Cardiac septum (tissue), 1 donor: ENCODE measurements at places on chromosomes 2 and 18. TPM values are rescaled to one million over a fixed set of nuclear protein-coding genes. Genes with fewer than 3 reads are reported as not detected.
A peak's percentile ranks its signal among the peaks of the same experiment; 100 is the strongest.

- no peak for DNase-seq
Observed at GRCh38 chr2:126653761-126654160, 2.2 kb upstream of the GYPC start.

- DNase-seq = no peak
Observed at GRCh38 chr18:59057969-59058368, 81.7 kb upstream of the SEC11C start.

The LRP1B gene
- total RNA-seq = 0.27 TPM

DNA sequence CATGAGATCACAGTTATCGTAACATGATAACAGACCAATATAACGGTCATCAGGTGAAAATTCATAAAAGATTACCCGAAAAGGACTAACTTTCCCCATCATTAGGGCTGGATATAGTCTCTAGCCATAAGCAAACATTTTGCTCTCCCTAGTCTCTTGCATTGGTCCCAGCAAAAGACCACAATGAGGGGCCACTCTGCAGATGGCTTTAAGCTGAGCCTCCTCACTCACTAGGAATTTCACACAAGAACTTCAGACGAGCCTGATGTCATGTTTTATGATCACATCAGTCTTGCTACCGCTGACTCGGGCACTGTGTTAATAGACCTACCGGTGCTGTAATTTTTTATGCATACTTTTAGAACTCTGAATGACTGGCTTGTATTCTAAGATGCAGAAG lies 35.2 kb downstream of the STK17B start:
- no peak for DNase-seq

DNA sequence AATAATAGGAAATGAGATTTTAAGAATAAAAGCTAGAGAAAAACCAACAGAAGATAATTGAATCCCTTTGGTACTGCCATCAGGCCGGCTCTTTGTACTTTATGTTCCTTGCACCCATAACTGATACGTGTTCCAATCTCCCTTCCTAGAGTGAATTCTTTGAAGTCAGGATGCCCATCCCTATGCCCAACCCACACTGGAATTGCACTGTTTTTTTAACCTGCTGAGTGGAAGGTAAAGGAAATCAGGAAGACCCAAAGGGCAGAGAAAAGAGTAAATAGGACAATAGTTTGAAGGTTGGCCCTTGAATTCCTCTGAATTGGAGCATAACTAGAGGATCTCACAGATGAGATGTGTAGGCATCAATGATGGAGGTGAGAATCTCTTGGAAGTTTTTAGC lies 4.4 kb upstream of the ATG16L1 start:
- DNase-seq = no peak

DNA sequence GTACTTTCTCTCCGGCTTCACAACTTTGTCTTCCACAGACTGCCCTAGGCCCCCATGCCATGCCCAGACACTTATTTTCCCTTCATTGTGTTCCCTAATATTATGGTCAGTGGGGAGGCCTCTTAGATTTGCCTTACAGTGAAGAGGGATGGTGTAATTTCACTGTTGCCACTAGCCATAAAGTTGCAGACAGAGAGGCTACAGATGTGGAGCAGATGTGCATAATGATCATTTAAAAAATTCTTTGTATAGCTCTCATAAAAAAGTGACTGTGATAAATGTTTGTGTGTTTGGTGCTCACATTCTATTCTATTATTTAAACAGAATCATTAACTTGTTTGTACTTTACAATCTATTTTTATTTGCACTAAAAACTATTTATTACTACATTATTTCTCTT lies 67.5 kb upstream of the FN1 start:
- no peak for DNase-seq

DNA sequence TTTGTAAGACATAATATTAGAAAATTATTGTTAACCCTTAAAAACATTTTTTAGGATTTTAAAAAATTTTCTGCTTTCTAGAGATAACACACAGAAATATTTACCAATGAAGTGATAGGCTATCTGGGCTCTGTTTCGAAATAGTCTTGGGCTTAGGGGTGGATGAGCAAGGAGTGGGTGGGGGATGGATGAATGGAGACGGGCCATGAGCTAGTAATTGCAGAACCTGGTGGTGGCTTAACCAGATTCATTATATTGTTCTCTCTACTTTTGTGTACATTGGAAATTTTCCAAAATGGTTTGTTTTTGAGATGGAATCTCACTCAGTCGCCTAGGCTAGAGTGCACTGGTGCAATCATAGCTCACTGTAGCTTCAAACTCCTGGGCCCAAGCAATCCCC lies 89.6 kb downstream of the TCF7L1 start:
- DNase-seq = peak; percentile 24

The NEUROD1 gene
- total RNA-seq = not detected

DNA sequence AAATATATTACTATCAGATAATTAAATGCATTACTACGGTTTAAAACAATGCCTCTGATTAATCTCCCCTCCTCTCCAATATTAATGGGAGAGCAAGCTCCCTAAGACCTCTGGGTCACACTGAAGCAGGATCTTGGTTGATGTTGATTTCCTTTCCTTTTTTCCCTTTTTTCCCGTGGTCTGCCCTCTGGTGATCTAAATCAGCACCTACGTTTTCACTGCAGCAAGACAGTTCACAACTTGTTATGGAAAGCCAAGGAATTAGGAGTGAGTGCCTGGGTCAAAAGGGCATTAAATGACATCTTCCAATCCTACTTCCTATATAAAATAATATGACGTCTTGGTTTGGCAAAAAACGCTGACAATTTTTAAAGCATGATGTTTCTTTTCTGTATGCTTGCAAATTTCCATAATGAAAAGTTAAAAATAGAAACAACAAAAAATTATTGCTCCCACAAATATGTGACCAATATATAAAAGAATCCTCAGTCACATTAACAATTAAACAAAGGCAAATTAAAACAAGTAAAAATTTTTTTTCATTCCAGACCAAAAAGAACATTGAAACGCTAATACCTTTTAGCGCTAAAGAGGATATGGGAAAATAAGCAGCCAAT lies 7.9 kb upstream of the CFAP36 start:
- DNase-seq = no peak

The SFTPB gene
- not detected for total RNA-seq

GRCh38 chr2:197307933-197308521 lies 2.6 kb downstream of the ANKRD44 start:
- DNase-seq = no peak

DNA sequence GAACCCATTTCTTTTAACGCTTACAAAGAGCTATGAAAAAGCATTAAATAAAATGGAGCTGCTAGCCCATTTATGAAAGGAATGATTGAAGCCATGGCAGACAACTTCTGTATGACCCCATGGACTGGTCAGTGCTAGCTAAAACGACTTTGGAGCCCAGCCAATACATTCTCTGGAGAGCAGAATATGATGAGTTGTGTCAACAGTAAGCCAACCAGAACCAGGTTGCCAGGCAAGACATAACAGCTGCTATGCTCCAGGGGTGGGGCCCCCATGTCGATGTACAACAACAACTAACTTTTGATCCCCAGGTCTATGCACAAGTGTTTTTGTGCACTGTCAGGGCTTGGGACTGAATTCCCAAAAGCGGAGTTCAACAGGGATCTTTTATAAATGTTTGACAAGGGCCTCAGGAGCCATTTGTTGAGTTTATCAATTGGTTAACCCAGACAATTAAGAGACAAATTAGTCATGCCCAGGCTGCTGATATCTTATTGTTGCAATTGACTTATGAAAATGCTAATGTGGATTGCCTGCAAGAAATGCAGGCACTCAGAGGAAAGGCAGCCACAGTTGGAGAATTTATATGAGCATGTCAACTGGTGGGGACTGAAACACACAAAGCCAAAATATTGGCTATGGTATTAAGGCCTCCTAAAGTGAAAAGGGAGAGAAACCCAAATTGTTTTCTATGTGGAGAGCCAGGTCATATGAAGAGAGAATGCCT lies 64.6 kb upstream of the MYO3B start:
- DNase-seq = no peak

The NYAP2 gene
- 0.05 TPM for total RNA-seq

- no peak for DNase-seq
Observed at GRCh38 chr18:77754475-77755044, 504.9 kb downstream of the GALR1 start.

DNA sequence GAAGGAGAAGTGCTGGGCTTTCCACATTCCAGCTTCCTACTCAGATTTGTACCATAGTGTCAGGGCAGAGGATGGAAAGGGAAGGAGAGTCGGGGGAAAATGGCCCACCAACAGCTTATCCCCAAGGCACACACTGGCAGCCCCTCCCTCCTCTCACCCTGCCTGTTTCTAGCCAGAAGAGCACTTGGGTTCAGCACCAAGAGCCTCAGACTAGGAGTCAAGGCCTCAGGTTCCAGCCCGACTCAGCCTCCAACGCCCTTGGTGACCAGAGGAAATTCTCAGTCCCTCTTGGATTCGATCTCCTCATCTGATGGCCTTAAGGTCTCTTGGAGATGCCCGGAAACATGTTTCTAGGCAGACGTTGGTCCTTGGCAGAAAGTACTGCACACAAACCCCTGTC lies 53.9 kb downstream of the TNS1 start:
- peak; percentile 43 for DNase-seq

The CDH2 gene
- total RNA-seq = 367 TPM

GRCh38 chr18:8777846-8778245 lies 72.5 kb downstream of the MTCL1 start:
- DNase-seq = no peak

DNA sequence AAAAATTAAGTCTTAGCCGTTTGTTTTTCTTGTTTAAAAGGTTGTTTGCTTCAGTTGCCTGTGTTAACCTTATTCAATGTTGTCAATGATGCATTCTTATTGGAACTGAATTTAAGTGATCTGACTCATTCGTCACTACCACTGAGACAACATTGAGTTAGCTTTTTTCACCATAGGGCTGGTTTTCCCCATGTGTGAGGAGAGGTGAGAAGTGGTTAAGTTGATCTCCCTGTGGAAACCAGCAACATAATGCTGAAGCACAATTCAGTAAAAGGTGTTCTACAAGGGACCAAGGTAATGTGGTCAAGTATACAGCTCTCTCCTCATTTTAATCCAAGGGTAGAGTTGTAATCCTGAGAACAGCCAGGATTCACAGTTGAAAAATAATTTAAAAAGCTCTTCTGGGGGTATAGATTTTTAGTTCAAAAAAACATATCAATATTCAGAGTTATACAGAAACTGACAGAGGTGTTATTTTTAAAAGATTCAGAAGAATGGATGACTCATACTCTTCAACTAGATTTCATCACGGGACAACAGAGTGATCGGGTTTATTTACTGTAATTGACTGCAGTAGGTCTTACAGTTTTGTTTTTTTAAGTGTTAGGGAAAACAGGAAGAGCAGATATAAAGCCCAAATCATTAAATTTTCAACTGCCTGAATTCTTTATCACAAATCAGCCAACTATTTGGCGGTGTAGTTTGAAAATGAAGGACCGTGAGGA lies 12.6 kb downstream of the NOP58 start:
- no peak for DNase-seq

The GKN1 gene
- not detected for total RNA-seq

The DSC2 gene
- 26.7 TPM for total RNA-seq

DNA sequence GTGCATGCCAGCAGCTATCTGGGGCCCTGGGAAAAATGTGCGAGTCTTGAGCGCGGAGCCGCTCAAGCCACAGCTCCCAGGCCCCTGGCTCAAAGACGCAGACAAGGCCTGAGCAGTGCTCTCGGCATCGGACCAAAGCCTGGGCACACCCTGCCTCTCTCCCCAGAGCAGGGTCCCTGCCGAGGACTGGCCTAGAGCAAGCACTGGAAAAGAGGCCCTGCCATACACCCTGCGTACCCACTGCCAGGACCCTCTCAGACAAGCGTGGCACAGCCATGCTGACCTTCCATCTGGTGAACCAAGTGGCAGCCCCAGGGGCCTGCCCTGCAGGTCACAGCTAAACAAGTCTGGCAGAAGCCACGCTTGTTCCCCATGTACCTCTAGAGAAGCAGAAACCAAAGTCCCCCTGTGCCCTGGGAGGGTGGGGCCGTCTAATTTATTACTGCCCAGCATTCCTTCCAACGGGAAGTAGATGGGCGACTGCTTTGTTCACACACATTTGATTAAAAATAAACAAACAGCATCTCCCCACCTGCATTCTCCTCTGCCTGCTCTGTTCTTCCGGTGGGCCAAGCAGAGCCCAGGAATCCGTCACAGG lies 14.0 kb downstream of the STK25 start:
- DNase-seq = no peak

DNA sequence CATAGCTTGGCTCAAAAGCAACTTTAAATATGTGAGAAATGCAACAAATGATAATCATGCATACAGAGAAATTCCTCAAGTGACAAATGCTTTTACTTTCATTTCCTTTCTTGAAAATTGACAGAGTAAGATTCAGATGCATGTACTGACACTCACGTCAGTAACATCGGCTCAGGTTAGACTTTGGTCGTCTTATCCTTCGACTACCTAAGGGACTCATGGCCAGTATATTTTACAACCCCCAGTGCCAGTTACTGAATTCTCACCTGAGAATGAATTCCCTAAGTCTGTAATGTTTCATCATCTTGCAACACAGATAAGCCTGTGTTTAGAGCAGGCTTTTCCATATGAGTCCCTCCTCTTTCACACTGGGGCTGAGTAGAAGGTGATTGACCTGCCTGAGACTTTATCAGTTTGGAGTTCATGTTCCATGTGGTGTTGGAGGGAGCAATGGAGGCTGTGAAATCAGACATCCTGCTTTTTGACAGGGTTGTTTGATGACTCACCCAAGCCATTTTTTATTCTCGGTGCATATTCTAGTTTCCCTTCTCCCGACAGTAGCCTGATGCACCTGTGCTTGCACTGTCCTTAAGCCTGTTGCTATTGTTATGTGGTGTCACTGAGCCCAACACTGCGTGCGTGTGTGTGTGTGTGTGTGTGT lies 30.5 kb upstream of the ATP8B1 start:
- no peak for DNase-seq

DNA sequence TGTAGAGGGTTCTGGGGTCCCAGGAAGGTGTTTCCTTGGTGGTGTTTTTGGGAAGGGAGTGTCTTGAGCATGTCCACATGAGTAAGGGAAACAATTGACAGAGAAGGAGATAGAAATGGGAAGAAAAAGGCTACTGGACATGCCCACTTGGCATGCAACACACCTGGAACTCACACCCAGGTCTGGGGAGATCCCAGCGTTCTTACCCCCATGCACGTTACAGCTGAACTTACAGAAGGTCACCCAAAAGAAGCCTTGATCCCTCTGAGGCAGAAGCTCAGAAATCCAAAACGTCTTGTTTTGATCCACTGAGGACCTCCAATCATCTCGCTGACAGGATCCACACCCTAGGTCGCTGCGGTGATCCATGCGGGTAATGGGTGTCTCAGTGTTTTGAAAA lies 142.0 kb downstream of the ZNF516 start:
- peak; percentile 68 for DNase-seq

- no peak for DNase-seq
Observed at GRCh38 chr2:144015655-144016245, 504.2 kb downstream of the ZEB2 start.

- DNase-seq = no peak
Observed at GRCh38 chr2:201730651-201731285, 32.3 kb upstream of the MPP4 start.

The SULT1C4 gene
- 2.4 TPM for total RNA-seq

The DNPEP gene
- total RNA-seq = 47.2 TPM

The IL36RN gene
- total RNA-seq = not detected

- no peak for DNase-seq
Observed at GRCh38 chr2:241598487-241598886, 38.5 kb downstream of the THAP4 start.
